Stimulated activated CD4-positive, alpha-beta T cell treated with anti-CD3 and anti-CD28 coated beads, TNF-alpha, amount 100 ng/mL, for 48 hours (primary cell): ENCODE measurements at places on chromosomes 3 and 15.

DNA sequence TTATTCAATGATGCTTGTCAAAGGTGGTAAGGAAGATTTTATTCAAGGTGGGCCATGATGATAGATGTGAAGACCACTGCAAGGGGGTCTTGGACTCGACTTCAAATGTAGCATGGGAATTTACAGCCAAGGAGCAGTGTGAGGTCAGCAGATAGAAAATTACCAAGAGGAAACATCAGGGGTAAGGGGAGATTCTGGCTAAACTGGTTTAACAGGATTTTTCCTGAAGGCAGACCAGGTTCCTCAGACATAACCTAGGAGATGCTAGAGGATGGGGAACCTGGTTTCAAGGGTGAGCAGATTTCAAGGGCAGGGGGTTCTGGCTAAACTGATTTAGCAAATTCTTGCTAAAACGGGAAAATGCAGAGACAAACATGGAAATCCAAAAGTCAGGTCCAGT, 464.9 kb downstream of the TAFA4 start:
- no peak for DNase-seq

- DNase-seq: no peak
Observed at GRCh38 chr15:51579012-51579411, 43.6 kb downstream of the DMXL2 start.

DNA sequence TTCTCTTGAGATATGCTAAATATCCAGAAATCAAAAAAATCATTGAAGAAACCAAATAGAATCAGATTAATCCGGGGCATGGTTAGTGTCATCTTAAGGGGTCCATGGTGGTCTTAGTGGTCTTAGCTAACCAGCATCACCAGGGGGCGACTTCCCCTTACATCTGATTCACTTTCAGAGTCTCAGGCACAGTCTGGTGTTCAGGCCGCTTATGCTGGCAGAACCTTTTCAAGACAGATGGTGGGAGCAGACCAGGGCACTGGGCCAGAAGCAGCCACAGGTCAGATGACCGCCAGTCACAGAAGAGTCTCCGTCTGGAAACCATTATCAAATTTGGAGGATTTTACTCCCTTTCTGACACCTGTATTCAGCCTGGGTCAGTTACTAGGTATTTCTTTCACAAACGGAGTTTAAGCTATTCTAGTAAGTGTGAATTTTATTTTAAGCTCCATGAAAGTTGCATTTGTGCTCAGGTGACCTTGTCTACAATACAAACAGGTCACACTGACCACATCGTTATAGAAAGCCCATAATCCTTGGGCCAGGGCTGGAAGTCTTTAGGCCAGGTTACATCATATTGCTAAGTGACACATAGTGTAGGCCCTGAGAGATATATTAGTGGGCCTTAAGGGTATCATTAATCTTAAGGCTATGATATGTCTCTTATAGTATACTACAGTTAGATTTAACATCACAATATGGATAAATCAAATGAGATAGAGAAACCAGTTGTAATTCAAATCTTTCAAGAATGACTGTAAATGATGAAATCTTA, 365.5 kb downstream of the GBE1 start:
- DNase-seq: no peak

DNA sequence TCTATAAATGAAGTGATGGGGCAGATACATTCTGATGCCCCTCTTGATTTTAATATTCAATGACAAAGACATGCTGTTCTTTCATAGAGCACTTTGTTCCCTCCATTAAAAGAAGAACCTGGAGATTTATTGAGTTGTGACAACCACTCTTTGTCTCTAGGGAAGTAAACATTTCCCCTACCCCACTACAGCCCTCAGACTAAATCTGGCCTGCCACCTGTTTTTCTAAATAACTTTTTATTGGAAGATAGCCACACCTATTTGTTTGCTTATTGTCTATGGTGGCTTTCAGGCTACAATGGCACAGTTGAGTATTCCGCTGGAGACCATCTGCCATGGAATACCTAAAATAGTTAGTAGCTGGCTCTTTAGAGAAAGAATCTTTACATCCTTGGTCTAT, 41.2 kb upstream of the ZNF385D start:
- DNase-seq: no peak

GRCh38 chr3:23071296-23071695, 131.8 kb upstream of the UBE2E2 start:
- no peak for DNase-seq

DNA sequence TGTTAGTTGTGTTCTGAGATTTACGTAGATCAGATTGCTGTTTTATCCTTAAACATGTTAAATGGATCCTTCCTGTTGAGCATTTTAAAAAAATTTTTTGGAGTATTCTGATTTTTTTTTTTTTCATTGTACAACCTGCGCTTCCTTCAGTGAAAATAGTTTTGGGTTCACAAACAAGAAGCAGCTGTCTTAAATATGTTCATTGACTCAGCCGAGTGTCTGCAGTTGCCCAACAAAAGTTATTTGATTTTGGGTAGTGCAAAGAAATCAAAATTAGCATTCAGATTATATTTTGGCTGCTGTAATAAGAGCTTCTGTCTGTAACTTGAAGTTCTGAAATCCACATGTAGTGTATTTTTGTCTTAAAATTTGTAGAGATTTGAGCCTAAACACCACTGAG, 148.2 kb downstream of the BBX start:
- DNase-seq: no peak

- no peak for DNase-seq
Observed at GRCh38 chr15:82950746-82951370, 1.7 kb downstream of the HOMER2 start.

DNA sequence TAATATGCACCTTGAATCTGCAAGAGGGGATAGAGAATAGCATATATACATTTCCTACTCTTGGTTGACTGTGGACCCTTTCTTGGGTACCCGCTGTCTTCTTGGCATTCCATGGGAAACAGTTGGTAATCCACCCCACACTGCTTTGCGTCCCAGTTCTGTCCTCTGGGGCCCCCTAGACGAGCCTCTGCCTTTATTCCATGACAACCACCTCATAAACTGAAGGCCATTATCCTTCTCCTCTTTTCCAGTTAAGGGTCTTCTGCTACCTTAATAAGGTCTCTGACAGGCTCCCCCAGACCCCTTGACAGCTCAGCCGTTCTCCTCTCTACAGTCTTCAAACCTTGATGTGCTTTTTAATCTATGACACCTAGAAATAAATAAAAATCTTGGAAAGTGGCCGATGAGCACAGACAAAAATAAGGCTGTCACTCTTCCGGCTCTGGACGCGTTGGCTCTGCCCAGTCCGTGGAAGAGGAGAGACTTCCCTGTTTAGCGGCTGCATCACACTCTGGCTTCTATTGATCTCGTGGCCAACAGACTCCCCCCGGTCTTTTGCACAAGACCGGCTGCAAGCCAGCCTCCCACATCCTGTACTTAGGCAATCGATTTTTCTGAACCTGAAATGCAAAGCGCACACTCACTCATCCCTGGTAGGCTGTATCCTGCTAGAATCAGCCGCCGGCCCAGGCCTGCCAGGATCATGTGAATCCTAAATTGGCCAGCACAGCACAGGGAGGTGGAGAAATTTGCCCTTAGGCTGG, 251.0 kb upstream of the TLE3 start:
- no peak for DNase-seq

DNA sequence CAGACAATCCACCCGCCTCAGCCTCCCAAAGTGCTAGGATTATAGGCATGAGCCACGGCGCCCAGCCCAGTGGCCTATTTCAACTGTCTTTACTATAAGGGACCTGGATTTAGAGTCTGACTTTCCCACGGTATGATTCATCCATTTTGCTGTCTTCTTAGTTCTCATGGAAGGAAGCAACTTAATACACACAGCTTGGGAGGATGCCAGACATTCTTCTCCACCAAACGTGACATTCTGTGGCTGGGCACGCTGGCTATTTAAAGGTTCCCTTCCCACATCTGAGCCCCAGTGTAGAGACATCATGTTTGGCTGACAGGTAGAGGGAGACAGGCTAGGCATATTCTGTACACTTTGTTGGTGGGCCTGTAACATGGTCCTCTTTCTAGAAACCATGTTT, 26.2 kb downstream of the FAM43A start:
- no peak for DNase-seq

- no peak for DNase-seq
Observed at GRCh38 chr3:177351757-177352158, 154.5 kb upstream of the TBL1XR1 start.

DNA sequence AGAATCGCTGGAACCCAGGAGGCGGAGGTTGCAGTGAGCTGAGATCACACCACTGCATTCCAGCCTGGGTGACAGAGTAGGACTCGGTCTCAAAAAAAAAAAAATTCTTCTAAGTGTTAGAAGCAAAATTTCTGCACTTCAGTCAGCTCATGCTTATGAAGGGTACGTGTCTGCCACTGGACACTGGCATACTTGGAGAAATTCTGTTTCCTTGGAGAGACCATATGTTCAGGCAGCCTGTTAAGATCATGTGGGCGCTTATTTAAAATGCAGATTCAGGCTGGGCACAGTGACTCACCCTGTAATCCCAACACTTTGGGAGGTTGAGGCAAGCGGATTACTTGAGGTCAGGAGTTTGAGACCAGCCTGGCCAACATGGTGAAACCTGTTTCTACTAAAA, 85.6 kb upstream of the IQSEC1 start:
- DNase-seq: no peak

DNA sequence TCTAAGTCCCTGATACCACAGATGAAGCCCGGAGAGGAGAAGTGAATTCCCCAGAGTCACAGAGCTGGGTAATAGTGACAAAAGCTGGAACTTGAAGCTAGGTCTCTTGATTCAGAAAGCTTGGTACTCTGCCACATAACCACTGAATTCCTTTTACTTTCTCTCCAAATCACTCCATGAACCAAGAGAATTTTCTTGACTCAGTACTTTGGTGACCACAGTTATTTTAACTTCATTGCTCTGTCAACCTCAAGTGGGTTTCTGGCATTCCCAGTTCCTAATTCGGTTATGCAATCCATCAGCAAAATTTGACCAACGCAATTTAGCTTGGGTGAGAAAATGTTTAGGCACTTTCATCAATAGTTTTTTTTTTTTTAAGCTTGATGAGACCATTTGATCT, 61.0 kb upstream of the PPARG start:
- DNase-seq: no peak

DNA sequence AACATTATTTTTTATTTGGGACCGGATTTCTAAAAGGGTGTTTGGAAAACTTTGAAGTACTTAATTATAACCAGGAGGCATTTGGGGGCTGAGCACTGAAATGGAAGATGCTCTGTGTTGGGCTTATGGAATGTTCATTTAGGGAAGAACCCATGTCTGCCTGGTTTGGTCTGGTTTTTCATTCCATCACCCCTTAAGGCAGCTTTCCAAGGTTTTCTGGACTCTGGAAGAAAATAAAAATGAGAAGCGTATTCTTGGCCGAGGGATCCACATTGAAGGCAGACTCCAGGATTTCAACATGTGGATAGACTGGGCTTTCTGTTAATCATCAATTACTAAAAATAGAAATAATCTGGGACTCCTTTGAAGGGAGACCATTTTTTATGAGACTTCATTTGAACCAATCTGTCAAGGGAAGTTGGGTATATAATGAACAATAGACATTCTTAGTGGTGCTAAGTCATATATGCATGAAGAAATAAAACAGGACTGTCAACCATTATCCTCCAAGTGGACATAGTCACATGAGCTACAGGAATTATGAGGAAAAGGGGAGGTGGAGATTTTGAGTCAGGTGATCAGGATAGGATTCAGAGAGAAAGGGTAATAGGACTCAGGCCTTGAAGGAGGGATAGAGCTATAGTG, 270.5 kb upstream of the ADAMTS9 start:
- DNase-seq: no peak

DNA sequence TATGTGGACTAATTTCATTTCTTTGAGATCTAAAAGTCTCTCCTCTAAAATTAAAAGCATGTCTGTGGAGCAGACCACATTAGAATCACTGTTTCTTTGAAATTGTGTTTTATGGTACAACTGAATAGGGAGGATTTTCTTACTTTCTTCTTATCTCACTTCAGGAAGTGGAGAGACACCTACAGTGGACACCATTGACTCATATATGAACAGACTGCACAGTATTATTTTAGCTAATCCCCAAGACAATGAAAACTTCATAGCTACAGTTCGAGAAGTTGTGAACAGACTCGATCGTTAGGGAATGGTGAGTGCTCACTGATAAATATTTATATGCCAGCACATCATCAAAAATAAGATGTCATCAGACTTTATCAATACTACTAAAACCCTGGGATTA, 58.3 kb downstream of the HMG20A start:
- DNase-seq: no peak

- no peak for DNase-seq
Observed at GRCh38 chr3:39982665-39983357, 173.4 kb downstream of the MYRIP start.

GRCh38 chr3:147113293-147114044, 292.9 kb downstream of the ZIC4 start:
- DNase-seq: no peak

GRCh38 chr3:56397798-56398197, 70.5 kb downstream of the ERC2 start:
- DNase-seq: no peak

- DNase-seq: no peak
Observed at GRCh38 chr3:23829242-23829934, 23.6 kb downstream of the UBE2E1 start.

DNA sequence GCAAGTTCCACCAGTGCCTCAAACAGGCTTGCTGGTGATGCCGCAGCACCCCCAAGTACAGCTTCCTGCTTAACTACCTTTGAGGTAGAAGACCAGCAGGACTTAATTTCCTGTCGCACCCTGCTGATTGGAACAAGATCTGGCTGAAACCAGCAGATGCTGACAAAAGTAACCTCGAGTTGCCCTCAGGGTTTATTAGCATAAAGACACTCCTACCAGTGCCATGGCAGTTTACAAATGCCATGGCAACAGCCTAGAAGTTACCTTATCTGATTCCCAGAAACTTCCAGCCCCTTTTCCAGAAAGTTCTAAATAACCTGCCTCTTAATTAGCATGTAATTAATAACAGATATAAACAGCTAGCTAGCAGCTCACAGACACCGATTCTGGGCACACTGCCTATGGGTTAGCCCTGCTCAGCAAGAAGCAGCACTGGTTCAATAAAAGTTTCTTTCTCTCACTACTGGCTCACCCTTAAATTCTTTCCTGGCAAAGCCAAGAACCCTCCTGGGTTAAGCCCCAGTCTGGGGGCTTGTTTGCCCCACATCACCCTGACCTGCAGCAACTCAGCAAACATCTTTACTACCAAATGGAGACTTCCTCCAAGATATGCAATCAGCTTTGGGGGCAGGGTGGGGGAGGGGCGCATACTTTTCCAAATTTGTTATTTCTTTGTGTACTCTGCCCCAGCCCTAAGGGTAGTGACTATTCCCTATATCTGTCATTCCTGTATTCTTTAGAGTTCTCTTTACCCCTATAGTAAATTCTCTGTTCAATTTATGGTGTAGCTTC, 54.2 kb downstream of the MAP4 start:
- DNase-seq: no peak

DNA sequence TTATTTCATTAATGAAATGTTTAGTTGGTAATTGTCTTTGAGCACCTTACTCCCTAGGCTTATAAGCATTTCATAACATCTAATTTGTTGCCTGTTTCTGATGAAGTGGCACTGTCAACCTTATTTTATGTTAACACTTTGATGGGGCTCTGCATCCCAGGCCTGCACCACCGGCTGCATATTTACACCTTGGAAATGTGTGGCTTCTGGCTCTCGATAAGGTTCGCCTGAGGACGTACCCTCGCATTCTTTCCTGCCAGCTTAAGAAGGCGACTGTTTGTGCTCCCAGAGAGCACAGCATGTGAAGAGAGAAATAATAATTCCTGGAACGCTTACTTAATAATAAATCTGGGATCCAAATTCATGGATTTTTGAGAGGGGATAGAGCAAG, 763.3 kb upstream of the CFAP20DC start:
- DNase-seq: no peak

- DNase-seq: no peak
Observed at GRCh38 chr3:30752970-30753369, 141.5 kb downstream of the GADL1 start.
